ENCODE measurements at places on chromosomes 7 and 10.

DNA sequence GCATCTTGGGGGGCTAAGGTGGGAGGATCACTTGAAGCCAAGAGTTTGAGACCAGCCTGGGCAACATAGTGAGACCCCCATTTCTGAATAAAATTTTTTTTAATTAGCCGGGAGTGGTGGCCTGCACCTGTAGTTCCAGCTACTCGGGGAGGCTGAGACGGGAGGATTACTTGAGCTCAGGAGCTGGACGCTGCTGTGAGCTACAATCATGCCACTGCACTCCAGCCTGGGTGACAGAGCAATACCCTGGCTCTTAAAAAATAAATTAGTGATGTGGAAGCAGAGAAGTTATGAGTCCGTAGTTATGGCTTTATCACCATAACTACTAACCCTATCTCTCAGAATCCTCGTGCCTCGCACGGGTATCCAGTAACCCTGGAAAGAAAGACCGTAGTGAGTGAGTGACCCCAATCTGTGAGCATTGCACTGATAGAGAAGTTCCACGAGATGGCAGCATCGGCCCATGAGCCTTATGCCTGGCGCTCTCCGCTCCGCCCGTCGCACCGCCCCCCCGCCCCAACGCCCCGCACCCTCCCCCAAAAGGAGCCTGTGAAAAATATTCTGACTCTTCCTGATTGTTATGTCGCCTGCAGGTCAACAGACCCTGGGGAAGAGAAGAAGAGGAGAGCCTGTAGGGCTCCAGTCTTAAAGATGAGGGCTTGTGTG, 4.9 kb upstream of the SLC29A3 start:
- peak; percentile 53 for DNase-seq

- DNase-seq: no peak
Measured at GRCh38 chr7:70034999-70035398, 436.7 kb downstream of the AUTS2 start.

DNA sequence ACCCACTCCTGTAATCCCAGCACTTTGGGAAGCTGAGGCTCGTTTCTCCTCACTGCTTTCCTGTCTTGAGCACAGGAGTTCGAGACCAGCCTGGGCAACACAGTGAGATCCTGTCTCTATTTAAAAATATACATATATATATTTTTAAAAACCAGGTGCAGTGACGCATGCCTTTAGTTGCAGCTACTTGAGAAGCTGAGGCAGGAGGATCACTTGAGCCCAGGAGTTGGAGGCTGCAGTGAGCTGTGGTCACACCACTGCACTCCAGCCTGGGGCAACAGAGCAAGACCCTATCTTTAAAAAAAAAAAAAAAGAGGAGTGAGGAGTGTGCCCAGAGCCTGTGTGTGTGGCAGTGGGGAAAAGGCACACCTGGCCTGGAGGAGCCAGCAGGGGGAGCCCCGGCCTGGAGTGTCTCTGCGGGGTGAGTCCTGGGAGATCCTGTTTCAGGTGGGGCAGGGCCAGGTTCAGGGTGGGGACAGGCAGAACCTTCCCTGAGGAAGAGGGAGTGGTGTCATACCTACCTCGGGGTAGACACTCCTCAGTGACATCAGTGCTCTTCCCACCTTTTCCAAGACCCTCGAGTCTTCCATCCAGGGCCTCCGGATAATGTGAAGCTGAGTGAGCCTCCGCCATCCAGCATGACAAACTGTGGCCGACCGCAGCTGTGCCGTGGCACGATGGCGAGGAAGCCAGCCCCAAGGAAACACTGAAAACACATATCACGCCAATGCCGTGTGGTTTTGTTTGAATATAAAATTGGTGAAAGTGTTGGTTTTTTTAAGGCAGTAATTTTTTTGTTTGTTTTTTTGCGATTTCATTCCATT, 9.0 kb upstream of the ARPC1B start:
- peak; percentile 67 for DNase-seq

- no peak for DNase-seq
Measured at GRCh38 chr7:154304231-154304630, 252.0 kb downstream of the DPP6 start.
